CD4-positive, alpha-beta T cell treated with Interferon alpha-2 for 1 hour (primary cell): ENCODE measurements at places on chromosomes 3 and 15.

GRCh38 chr15:65829130-65829764 lies 37.2 kb upstream of the DENND4A start:
- peak; percentile 78 for DNase-seq

GRCh38 chr3:45597581-45597980 lies 3.0 kb downstream of the LIMD1 start:
- DNase-seq = no peak

- DNase-seq = peak; percentile 33
These were observed 70.1 kb downstream of the HERC1 start for GRCh38 chr15:63763476-63764123.

- no peak for DNase-seq
These were observed 403.0 kb upstream of the ONECUT1 start for GRCh38 chr15:53193149-53193548.

DNA sequence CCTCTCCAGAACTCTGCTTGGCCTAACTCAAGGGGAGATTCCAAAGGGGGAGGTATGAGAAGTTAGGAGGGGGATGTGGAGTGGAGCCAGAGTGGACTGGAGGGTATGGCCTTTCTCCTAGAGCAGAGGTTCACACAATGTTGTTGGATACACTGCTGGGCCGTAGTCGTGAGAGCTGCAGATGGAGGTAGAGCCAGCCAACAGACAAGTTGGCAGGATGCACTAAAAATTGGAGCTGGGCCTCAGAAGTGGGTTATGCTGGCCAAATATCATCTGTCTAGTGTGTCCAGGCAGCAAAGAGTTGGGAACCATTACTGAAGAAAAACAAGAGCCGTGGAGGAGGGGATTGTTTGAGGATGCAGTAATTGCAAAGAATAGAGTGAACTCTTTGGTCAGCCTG lies 27.7 kb upstream of the LRRFIP2 start:
- no peak for DNase-seq

- DNase-seq = no peak
These were observed 16.3 kb downstream of the SV2B start for GRCh38 chr15:91116113-91117067.

DNA sequence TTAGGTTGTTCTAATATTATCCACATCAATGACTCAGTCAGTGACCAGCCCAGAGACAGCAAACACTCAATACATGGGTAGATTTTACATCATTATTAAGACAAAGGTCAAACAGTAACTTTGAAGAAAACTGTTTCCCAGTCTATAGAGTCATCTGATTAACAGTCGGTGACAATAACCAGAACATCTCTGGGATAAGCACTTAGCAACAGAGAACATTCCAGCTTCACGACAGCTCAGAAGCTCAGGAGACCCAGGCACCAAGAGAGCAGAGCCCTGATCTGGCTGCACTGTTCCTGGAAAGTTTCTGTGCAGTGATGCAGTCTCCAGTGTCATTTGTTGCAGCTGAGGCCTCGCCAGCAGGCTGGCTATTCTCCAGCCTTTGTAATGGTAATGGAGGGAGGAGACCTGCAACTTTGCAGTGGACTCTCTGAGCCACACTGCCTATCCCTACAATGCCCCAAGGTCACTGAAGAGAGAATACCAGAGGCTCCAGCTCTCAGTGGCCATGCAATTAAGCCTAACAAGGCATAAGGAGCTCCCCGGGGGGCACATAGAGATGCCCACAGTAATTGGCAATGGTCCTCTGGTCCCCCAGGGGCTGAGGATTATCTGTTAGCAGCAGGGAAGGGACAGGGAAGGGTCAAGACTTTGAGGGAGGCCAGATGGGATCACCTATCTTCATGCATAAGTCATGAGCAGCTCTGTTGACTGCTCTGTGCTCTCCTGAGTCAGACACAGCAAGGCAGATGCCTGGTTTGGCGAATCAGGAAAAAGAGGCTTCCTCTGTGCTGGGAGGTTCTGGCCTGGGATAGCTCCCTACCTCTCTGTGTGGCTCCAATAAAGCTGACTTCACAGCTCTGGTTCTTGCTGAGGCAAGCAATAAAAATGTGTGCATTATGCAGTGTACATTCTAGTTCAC lies 163.6 kb downstream of the CTNNB1 start:
- no peak for DNase-seq

DNA sequence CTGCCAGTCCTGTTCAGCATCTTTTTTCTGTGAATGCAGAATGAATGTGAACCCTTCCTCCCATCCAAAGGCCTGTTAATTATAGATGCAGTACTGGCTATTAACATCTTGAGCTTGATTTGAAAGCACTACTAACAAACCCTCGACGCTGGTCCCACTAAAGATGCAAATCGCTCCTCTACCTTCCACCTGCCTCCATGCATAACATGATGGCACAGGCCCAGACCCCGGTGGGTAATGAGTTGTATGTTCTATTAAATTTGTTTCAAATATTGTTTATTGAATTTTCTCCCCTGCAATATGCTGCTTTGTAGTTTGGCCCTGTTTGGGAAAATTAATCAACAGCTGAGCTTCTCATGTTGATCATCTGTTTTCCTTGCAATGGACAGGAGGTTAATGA lies 69.3 kb downstream of the RAB11A start:
- DNase-seq = no peak

DNA sequence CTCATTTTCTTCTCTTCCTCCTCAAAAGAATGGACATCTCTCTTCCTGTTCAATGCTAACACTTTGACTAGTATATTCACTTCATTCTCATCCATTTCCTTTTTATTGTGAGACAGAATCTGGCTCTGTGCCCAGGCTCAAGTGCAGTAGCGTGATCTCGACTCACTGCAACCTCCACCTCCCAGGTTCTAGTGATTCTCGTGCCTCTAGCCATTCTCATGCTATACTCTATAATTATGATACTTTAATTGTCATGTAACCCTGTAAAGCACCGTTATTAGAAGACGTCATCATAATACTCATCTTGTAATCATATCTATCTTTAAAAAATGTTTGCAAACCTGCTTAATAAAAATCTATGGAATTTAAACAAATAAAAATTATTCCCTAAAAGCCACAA lies 107.0 kb downstream of the SHOX2 start:
- no peak for DNase-seq

DNA sequence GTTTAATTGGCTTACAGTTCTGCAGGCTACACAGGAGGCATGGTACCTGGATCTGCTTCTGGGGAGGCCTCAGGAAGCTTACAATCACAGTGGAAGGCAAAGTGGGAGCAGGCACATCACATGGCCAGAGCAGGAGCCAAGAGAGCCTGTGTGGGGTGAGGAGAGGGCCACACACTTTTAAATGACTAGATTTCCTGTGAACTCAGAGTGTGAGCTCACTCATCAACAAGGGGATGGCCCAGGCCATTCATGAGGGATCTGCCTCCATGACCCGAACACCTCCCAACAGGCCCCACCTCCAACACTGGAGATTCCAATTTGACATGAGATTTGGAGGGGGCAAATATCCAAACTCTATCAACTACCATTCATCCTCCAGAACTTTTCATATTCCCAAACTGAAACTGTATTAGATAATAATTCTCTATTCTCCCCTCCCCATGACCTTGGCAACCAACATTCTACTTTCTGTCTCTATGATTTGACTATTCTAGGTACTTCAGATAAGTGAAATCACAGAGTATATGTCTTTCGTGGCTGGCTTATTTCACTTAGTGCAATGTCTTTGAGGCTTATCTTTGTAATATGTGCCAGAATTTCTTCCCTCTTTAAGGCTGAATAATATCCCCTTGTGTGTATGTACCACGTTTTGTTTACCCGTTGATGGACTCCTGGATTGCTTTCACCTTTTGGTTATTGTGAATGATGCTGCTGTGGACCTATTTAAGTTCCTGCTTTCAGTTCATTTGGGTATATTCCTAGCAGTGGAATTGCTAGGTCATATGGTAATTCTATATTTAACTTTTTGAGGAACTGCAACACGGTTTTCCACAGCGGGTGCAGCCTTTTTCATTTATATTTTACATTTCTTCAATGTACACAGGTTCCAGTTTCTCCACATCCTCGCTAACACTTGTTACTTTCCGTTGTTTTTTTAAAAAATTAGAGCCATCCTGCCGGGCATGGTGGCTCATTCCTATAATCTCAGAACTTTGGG lies 43.8 kb downstream of the TKT start:
- no peak for DNase-seq

DNA sequence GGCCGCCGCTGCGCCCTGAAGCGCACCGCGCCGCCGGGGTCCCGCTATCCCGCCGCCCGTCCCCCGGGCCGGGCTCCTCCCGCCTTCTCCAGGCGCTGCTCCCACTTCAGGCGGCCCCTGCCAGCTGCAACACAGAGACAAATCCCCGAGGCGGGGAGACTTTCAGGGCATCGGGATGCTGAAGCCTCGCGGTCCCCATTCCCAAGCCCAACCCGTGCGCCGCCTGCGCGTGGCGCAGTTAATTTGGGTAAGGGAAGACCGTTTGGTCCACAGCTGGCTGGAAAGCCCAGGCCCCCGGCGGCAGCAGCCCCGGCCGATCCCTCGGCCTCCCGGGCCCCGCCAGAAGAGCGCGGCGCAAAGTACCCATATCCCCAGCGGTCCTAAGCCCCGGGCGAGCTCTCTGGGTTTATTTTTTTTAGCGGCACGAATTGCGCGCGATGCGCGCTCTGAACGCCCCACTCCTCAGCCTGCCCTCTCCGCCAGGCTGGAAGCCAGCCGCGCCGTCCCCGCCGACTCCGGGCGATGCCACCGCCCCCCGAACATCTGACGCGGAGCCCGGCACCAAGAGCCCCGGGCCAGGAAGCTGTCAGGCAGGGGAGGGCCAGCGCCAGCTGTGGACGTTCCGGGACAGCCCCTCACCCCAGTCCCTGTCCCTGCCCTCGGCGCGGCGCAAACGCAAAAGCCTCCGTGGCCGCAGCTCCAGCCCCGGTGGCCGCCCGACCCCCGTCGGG lies 517 bp downstream of the FBN1 start:
- no peak for DNase-seq

DNA sequence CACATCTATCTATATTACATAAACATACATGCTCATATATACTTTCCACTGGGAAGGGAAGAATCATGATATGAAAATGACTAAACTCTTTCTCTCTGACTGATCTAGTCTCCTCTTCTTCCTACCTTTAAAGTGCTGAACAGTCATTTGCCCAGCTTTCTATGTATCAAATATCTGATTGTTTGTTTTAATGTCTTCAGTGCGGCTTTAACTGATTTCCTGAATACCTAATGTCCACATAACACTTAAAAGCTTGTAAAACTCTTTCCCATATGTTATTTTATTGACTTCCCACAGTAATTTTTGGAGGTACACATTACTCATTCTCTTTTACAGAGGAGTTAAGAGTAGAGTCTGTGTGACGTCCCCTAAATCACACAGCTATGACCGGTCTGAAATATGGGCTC lies 28.2 kb downstream of the CPOX start:
- no peak for DNase-seq

GRCh38 chr15:50225057-50225456 lies 40.5 kb downstream of the HDC start:
- DNase-seq = no peak

- DNase-seq = no peak
These were observed 1264.4 kb downstream of the SI start for GRCh38 chr3:163813935-163814334.

DNA sequence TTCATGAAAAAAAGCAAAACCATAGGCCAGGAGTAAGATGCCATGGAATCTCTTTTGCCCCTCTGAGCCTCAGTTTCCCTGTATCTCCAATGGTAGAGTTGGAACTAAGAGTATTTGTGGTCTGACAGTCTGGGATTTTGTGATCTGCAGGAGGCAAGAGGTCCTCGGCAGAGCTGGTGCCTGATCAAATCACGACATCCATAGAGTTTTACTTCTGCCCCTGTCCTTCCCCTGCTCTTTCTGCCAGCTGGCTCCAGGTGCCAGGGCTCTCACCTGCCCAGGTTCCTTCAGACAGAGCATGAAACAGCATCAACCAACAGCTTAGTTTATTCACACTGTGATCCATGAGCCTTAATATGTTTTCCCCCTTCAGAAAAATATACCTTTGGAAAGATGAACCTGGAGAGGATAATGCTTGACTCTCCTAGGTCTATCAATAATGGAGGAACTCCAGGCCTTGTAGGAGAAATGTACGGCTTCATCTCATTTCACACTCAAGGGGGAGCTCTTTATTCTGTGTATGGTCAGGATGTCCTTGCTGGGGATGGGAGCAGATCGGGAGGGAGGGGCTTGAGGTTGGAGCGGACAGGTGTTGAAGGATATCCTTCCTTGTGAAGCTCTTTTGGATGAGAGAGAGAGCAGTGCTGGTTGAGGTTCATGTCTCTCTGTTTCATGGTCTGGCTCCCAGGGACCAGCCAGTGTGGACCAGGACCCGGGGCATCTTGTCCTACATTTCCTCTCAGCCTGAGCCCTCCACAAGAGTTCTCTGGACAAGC lies 309.9 kb downstream of the RPLP1 start:
- DNase-seq = no peak

- no peak for DNase-seq
These were observed 2.2 kb upstream of the CD276 start for GRCh38 chr15:73681856-73682599.

DNA sequence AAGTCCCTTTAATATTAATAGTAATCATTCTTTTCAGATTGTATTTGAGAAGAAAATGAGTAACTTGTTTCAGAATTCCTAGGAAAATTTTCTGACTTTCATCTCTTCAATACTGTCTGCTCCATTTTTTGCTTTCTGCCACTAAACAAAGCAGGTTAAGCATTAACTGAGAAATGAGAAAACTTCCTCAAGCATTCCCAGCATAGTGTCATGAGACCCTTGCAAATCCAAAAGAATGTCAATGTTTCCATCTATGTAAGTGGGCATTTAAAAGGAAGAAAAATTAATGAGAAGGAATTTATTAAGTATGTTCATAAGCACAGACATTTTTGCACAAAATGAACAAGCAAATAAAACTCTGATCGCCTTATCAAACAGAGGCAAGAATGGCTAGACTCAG lies 148.0 kb upstream of the STRIT1 start:
- DNase-seq = no peak

- DNase-seq = no peak
These were observed 20.9 kb upstream of the TLE3 start for GRCh38 chr15:70118599-70118998.

DNA sequence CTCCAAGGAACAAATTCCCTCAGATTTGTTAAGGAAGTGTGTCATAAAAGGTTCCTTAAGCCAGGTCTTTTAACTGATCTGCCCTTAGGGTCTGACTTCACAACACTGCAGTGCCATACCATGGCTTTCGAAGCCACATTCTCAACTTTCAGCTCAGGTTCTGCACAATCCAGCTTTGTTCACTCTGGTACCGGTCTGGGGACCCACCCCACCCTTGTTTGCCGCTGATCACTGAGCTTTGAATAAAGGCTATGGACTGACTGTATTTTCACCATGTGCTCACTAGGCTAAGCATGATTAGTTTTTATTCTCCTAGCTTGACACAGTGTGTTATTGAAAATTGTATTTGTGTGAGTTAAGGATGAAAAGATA lies 15.9 kb downstream of the SNX1 start:
- DNase-seq = no peak

- DNase-seq = no peak
These were observed 557.1 kb upstream of the CBLB start for GRCh38 chr3:106425916-106426315.

DNA sequence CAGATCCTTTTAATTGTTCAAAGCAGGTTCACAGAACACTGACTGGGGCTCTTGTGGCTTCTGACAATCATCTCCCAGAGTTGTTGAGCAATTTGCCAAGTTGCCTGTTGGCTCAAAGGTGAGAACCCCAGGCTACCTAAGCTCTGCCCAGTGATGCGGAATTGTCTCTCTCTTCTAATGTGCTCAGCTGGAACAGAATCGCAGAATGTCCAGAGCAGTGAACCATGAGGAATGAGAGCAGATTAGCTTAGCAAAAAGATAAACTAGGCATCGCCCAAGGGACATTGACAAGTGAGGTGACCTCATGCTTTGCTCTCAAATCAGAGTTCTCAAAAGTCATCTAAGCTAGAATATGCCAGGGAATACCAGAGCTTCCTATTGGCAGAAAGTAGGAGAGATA lies 148.1 kb downstream of the WDR76 start:
- DNase-seq = no peak
